Activated T-cell treated with anti-CD3 and anti-CD28 coated beads, Interleukin-2, amount 50 U/mL, for 72 hours (primary cell): ENCODE measurements at places on chromosomes 4 and X. TPM values are rescaled to one million over a fixed set of nuclear protein-coding genes. Genes with fewer than 3 reads are reported as not detected.

TLR7 gene
- total RNA-seq = 0.05 TPM

GRCh38 chr4:76017056-76017686 lies 6.1 kb downstream of the CXCL10 start:
- DNase-seq = no peak

- DNase-seq = no peak
Measured at GRCh38 chr4:126757219-126757618, 875.5 kb upstream of the INTU start.

GRCh38 chr4:93433840-93434239 lies 394.7 kb upstream of the ATOH1 start:
- no peak for DNase-seq

DNA sequence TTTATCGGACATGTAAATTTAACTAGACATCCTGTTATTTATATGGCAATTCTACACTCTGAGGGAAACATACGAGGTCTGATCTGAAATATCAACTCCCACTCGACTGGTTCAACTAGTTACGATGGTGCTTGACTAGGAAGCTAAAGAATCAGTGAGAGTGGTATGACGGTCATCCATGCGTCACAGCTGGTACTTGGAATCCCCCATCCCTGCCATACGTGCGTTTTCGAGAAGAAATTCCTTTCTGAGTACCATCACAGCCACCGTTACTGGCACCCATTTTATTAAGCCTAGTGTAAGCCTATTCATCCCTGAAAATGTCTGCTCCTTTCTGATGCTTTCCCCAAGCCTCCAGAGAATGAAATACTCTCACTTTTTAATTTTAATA lies 695 bp upstream of the PIGA start:
- peak; percentile 53 for DNase-seq

DNA sequence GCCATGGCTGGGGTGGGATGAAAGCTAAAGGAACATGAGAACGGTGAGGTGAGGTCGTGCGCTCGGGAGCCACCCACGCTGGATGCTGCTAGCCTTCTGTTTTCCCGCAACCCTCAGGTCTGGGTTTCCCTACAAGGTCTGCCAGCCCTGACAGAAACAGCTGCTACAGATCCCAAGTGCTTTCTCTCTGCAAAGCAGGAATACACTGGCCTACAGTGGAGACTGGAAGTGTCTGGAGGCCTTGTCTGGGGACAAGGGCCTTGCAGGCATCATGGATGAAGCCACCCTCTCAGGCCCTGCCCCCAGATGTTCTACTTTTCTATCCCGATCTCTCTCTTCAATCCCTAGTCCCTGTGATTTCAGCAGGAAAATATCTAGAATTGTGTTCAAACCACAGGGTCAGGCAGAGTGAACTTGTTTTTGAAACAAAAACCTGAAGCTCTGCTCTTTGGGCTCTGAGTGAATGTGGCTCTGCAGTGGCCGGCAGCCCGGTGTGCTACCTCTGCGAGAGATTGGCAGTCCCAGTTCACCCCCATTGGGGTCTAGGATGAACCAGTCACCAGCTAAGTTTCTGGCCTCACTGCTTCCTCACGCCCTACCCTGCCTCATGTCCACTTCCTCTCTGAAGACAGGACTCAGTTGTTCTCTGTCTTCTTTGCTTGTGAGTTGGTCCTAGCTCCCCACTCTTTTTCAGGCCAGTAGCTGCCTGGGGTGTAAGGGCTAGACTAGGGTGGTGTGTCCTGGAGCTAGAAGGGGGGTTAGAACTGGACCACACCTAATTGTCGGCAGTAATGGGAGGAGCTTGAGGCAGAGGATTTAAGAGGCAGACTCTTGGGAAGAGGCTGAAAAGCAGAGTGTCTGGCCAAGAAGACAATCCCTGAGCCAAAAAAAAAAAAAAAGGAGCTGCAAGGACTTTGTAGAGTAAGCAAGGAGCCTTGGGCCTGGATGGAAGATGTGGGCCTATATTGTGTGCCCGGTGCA lies 89.6 kb downstream of the RTL5 start:
- no peak for DNase-seq

DNA sequence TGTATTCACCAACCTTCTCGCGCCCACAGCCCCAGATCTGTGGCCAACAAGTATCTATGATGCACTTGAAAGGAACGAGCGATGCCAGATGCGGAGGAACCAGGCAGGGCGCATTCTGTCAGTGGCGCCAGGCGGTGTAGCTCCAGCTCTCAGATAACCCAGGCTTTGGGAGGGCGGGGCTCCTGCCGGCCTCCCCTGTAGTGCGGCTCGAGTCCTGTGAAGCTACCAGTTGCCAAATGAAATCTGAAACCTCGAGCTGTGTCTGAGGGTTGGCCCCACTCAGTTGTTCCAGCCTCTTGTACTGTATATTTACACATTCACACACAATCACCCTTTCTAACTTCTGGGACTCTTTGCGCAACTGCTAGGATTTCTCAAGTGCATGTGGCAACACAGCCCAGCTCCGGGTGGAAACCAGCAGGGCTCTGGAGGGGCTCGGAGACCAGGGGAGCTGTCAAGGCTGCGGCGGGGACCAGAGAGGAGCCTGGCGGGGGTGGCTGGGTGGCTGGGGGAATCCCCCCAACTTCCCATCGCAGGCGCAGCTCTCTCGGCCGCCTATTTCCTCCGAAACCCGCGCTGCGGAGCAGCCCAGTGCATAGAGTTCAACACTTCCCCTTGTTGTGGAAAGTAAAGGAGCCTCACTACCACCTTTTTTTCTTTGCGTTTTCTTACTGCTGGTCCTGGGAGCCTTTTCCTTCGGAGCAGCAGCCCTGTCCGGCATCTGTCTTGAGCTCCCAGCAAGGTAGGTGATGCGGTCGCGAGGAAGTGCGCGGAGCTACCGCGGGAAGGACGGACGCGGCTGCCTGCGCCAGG lies at the start of gene ARHGAP24:
ARHGAP24 (plus strand) TSS at position 333 of the 813 bp plus-strand sequence.
- peak; percentile 7 for DNase-seq

- no peak for DNase-seq
Measured at GRCh38 chr4:86054286-86055032, 305.4 kb downstream of the MAPK10 start.

- DNase-seq = no peak
Measured at GRCh38 chr4:91769912-91770311, 533.9 kb upstream of the GRID2 start.
